Astrocyte of the spinal cord (primary cell): ENCODE measurements at places on chromosomes 13 and 19.
A peak's percentile ranks its signal among the peaks of the same experiment; 100 is the strongest.

- no peak for DNase-seq
Observed at GRCh38 chr19:46621191-46622117, 3.4 kb downstream of the PTGIR start.

GRCh38 chr13:50916701-50917184 lies 7.2 kb downstream of the RNASEH2B start:
- DNase-seq: no peak

GRCh38 chr19:18789883-18790565 lies 1.1 kb downstream of the COMP start:
- no peak for DNase-seq

GRCh38 chr13:94712812-94713560 lies 641 bp upstream of the SOX21 start:
- DNase-seq: peak; percentile 77

- no peak for DNase-seq
Observed at GRCh38 chr19:28234637-28235036, 978.3 kb downstream of the UQCRFS1 start.

- DNase-seq: no peak
Observed at GRCh38 chr13:42396501-42396900, 124.5 kb downstream of the AKAP11 start.

GRCh38 chr13:74930402-74931165 lies 551.4 kb downstream of the TBC1D4 start:
- DNase-seq: peak; percentile 72

GRCh38 chr13:101751488-101751887 lies 299.0 kb downstream of the ITGBL1 start:
- peak; percentile 70 for DNase-seq

- DNase-seq: peak; percentile 23
Observed at GRCh38 chr13:45092663-45093062, 27.6 kb upstream of the GTF2F2 start.

DNA sequence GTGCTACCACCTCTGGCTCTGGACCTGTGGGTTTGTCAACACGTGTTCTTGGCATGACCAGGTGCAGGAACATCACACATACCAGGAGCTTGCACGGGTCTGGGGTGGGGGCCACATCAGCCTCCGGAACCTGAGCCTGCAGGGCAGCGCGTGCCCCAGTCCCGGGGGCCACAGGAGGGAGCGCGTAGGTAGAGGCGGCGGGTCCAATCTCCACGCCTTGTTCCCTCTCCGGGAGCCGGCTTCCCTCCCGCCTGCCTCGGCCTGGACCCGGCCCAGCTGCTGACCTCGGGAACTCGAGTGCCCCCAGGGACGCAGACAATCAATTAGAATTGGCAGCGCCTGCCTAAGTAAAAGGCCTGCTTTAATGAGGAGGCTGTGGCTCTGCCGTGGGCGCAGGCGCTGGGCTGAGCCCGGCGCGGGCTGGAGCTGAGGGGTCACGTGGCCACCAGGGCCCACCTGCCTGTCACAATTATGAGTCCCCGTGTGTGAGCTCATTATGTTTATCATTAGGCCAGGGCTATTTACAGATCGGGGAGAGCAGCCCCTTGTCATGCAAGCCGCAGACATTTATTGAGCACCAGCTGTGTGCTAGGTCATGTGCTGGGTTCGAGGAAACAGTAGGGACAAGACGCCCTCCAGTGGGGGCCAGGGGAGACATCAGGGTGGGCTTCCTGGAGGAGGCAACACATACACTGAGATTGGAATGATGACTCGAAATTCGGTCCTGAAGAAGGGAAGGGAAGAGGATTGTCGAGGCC lies 32.2 kb upstream of the TNFAIP8L1 start:
- DNase-seq: no peak

GRCh38 chr13:45537516-45537915 lies 72.8 kb downstream of the COG3 start:
- DNase-seq: no peak
